ENCODE measurements at places on chromosomes 12 and 14.

DNA sequence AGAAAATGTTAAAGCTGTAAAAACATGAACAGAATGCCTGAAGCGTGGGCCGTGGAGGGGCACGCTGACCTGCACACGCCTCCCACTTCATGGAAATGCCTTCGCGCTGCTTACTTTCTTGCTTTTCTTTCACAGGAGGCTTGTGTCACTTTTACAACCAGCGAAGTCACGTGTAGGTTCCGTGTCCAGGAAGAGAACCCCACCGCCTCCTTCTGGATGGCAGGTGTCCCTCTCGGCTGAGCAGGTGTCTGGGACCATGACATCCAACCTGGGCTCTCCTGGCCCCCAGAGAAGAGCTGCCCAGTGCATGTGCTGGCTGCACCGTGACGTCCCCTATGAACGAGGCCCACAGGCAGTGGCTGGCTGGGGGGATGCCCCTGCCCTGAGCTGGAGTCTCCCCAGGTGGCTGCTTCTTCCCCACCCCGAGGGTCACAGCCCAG is 345.0 kb upstream of the SFSWAP start:
- H3K36me3 ChIP-seq, result no peaks in the 10 kb centered on the region
- DNase-seq, result no peak
- H3K4me3 ChIP-seq, result no peak overlapping the region
- H3K4me1 ChIP-seq, result no peaks in the 10 kb centered on the region
- no peaks in the 10 kb centered on the region for H3K27me3 ChIP-seq
- no peak overlapping the region for H3K27ac ChIP-seq

DNA sequence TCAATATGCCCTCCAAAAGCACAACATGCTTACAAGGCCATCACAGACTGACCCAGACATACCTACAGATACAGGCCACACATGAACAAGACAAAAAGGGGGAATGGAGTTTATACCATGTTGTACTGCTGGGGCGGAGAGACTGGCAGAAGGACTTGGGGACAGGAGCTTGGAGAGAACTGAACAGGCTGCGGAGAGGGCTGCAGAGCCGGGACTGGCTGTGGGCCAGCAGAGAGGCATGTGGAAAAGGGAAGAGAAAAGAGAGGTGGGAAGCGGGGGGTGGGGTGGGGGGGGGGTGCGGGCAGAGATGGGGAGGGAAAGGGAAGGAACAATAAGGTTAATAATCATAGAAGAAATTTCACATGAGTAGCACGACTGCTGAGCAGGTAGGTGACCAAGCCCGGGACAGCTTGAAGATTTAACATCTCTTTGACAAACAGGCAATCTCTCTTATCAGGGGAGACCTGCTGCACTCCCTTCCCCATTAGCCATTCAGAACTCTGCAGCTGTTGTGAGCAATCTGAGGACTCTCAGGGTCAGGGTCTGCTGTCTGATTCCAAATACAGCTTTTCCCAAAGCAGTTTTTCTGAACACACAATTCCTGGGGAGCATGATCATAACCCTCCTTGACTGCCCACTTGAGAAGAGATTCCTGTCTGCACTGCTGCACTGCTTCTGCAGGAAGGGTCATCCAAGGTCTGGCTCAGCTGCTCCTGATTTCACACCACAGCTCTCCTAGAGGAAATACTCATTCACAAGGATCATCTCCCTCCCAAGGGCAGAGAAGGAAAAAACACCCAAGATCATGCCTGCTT is 21.6 kb upstream of the STAC3 start:
- no peak for DNase-seq
- no peaks in the 10 kb centered on the region for H3K27me3 ChIP-seq
- no peak overlapping the region for H3K4me3 ChIP-seq
- H3K27ac ChIP-seq, result no peak overlapping the region

DNA sequence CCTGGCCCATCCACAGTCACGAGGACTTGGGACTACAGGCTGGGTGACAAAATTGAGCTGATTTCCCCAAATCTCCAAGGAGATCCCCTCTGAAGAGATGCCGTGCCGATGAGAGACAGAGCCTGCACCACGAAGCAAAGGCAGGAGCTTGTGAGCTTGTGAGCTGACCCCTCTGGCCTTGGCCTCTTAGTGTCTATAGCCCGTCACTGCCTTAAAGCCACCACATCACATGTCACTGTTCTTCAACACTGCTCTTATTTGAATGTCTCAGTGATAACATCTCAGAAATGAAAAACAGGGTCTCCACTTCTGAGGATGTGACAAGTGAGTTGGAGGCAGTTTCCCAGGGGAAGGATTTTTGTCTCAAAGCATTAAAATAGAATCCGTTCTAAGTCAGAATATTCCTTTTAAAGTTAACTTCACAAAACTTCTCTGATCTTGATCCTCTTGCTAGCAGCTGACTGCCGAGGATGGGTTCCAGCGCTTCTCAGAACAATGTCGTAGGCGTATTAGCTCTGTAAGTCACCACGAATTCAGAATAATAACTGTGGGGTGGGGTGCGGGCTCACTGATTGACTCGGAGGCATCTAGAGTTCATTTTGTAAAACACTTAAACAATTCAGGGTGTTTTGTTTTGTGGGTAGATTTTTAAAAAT is 37.5 kb downstream of the CHST11 start:
- H3K27ac ChIP-seq, result peak overlapping the region; percentile 36
- DNase-seq, result peak; percentile 27
- peak overlapping the region; percentile 46 for H3K4me3 ChIP-seq
- H3K4me1 ChIP-seq, result peaks cover 15% of the 10 kb centered on the region
- H3K27me3 ChIP-seq, result no peaks in the 10 kb centered on the region
- H3K36me3 ChIP-seq, result no peaks in the 10 kb centered on the region

- H3K27me3 ChIP-seq, result no peaks in the 10 kb centered on the region
- no peak for DNase-seq
- H3K36me3 ChIP-seq, result no peaks in the 10 kb centered on the region
- H3K4me3 ChIP-seq, result no peak overlapping the region
- no peak overlapping the region for H3K27ac ChIP-seq
Measured at GRCh38 chr14:31921721-31922120, 155.4 kb upstream of the ARHGAP5 start.

- no peak for DNase-seq
- H3K36me3 ChIP-seq, result no peaks in the 10 kb centered on the region
- H3K27ac ChIP-seq, result no peak overlapping the region
- H3K4me1 ChIP-seq, result no peaks in the 10 kb centered on the region
- H3K27me3 ChIP-seq, result no peaks in the 10 kb centered on the region
Measured at GRCh38 chr12:79614730-79615129, 76.0 kb downstream of the PAWR start.

GRCh38 chr14:73750531-73750901 is 36.3 kb upstream of the PNMA1 start:
- 0 out of 2 replicates have a peak, but pooled peaks cover 3% of the 10 kb centered on the region for H3K4me1 ChIP-seq
- no peak overlapping the region for H3K27ac ChIP-seq
- H3K36me3 ChIP-seq, result no peaks in the 10 kb centered on the region
- H3K27me3 ChIP-seq, result no peaks in the 10 kb centered on the region
- no peak for DNase-seq
- H3K4me3 ChIP-seq, result no peak overlapping the region

DNA sequence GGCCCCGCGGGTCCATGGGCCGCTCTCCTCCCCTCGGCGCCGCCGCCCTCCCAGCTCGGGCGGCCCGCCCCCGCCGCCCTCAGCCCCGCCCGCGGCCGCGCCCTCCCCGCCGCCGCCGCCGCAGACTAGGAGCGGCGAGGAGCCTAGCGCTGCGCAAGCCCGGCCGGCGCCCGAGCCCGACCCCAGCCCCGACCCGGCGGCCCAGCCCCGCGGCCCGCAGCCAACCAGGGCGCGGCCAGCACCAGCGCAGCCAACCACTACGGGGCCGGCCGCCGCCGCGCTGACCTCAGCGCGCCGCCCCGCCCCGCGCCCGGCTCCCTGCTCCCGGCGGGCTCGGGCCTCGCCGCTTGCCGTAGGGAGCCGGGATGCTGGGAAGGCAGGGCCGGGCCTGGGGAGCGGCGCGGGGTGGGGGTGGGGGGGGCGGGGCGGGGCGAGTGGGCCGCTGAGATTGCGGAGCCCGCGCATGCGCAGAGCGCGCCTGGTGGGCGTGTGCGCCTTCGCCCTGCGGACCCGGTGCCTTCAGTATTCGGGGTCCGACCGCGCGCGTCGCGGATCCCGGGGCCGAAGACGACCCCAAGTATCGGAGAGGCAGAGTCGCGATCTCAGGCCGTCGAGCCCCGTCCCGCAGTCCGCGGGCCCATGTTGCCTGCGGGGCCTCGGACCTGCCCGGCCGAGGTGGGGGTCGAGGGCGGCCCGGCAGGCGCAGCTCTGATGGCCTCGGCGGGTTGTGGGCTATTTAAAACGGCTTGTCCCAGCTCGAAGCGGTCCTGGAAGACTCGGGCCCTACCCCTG is at the start of gene CDC42BPB:
Gene CDC42BPB (minus strand): TSS at position 178 of the 792 bp plus-strand sequence. CDS start 376 bp downstream, outside the sequence.
- peak; percentile 68 for DNase-seq
- peak within 1 kb of the TSS; percentile 62 for H3K4me3 ChIP-seq
- H3K4me1 ChIP-seq, result no peaks in the 10 kb centered on the region

DNA sequence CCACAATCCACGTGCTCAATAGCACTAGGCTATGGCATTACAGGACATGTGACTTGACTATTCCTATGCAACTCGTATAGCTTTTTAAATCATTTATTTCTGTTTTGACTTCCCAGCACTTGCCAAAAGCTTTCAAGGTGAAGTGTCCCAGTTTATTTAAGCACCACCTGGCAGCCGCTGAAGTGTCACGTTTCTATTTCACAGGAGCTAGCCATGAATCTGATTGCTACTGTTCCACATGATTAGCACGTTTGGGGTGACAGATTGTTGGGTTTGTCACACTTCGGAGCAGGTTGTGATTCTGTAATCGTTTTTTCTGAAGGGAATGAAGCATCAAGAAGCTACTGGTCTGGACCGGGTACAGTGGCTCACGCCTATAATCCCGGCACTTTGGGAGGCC is 39.9 kb upstream of the BICDL1 start:
- H3K27me3 ChIP-seq, result no peaks in the 10 kb centered on the region
- DNase-seq, result no peak
- H3K27ac ChIP-seq, result no peak overlapping the region
- no peaks in the 10 kb centered on the region for H3K4me1 ChIP-seq

DNA sequence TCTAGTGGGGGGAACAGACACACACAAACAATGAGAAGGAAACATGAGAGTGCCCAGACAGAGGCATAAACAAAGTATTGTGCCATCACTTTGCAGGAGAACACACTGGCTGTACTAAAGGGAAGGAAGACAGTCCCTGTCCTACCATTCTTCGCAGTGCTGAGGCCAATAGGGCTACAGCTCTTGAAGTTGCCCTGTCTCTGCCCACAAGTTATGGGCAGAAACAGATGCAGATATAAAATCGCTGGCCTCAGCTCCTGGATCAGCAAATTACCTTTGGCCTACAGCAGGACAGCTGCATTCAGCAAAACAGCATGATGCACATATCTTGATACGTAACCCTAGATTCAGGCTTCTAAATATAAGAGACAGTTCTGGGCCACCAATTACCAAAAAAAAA is 23.0 kb upstream of the PRKAB1 start:
- H3K4me1 ChIP-seq, result no peaks in the 10 kb centered on the region
- peak; percentile 7 for DNase-seq
- H3K36me3 ChIP-seq, result no peaks in the 10 kb centered on the region
- no peak overlapping the region for H3K4me3 ChIP-seq

- peak; percentile 72 for DNase-seq
- H3K4me3 ChIP-seq, result no peak overlapping the region
- H3K27me3 ChIP-seq, result no peaks in the 10 kb centered on the region
- H3K36me3 ChIP-seq, result no peaks in the 10 kb centered on the region
- H3K4me1 ChIP-seq, result peaks cover 47% of the 10 kb centered on the region
- H3K27ac ChIP-seq, result peak overlapping the region; percentile 96
Measured at GRCh38 chr14:94011795-94012194, 14.3 kb upstream of the OTUB2 start.

DNA sequence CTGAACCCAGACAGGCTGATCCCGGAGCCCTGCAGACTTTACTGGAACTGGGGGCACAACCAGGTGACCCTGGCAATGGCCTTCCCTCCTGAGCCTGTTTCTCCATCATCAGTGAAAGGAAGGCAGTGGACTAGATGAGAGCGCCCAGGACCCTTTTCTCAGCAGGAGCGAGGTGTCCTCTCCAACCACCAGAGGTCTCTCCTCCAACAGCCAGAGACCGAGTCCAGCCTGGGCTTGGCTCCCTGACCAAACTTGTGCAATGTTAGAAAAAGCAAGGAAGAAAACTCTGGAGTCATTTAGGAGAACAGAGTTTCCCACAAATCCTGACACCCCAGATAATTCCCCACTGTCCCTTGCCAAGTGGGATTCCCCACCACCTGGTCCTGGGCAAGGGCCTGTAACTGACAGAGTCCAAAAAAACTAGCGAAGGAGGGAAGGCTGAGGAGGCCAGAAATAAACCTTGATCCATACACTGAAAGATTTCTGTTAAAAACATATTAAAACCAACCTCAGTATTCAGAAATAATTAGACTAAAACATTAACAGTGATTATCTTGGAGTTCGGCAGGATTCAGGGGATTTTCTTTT is 9.0 kb downstream of the RPS6KL1 start:
- H3K27me3 ChIP-seq, result no peaks in the 10 kb centered on the region
- H3K27ac ChIP-seq, result no peak overlapping the region
- no peak overlapping the region for H3K4me3 ChIP-seq
- no peaks in the 10 kb centered on the region for H3K4me1 ChIP-seq

- H3K4me3 ChIP-seq, result no peak overlapping the region
- no peaks in the 10 kb centered on the region for H3K36me3 ChIP-seq
- H3K27ac ChIP-seq, result no peak overlapping the region
- H3K4me1 ChIP-seq, result no peaks in the 10 kb centered on the region
- no peaks in the 10 kb centered on the region for H3K27me3 ChIP-seq
Measured at GRCh38 chr14:22797017-22797917, 18.0 kb downstream of the SLC7A7 start.

GRCh38 chr14:70654632-70655031 is 12.9 kb downstream of the TTC9 start:
- H3K27ac ChIP-seq, result no peak overlapping the region
- no peak for DNase-seq
- H3K27me3 ChIP-seq, result no peaks in the 10 kb centered on the region

DNA sequence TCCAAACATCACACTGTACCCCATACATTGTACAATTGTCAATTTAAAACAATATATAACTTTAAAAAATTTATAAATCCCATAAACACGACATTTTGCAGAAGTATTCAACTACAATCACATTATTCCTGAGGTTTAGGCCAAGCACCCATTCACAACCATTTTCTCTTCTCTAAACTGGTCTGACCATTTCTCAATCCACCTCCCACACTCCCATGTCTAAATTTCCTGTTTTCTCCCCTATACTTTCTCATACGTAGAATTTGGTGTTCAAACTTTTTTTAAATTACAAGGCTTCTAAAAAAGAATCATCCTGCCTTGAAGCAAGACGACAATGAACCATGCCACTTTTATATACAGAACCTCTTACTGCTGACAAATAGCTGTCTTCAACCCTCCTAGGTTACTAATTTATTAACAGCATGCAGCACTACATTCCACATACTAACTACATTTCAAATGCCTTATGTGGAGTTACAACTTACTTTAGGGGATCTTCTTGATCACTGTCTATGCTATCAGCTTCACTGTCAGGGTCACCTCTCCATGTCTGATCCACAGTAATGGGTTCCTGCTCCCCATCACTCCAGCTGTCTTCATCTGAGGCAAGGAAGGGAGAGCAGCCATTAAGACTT is 3.4 kb downstream of the KANSL2 start:
- H3K27ac ChIP-seq, result no peak overlapping the region
- no peak overlapping the region for H3K4me3 ChIP-seq
- H3K27me3 ChIP-seq, result no peaks in the 10 kb centered on the region
- H3K36me3 ChIP-seq, result peaks cover 23% of the 10 kb centered on the region
- DNase-seq, result no peak

- no peaks in the 10 kb centered on the region for H3K4me1 ChIP-seq
- no peak for DNase-seq
- no peaks in the 10 kb centered on the region for H3K27me3 ChIP-seq
- no peak overlapping the region for H3K27ac ChIP-seq
Measured at GRCh38 chr12:111193496-111193895, 175.4 kb downstream of the PHETA1 start.

GRCh38 chr12:100795174-100795799 is 711 bp downstream of the ANO4 start:
- H3K27me3 ChIP-seq, result no peaks in the 10 kb centered on the region
- peaks cover 30% of the 10 kb centered on the region for H3K4me1 ChIP-seq
- H3K27ac ChIP-seq, result peak overlapping the region; percentile 91
